ENCODE measurements at places on chromosomes 12 and 14.

GRCh38 chr14:33943096-33943883 is 7.6 kb downstream of the EGLN3 start:
- DNase-seq, result no peak

DNA sequence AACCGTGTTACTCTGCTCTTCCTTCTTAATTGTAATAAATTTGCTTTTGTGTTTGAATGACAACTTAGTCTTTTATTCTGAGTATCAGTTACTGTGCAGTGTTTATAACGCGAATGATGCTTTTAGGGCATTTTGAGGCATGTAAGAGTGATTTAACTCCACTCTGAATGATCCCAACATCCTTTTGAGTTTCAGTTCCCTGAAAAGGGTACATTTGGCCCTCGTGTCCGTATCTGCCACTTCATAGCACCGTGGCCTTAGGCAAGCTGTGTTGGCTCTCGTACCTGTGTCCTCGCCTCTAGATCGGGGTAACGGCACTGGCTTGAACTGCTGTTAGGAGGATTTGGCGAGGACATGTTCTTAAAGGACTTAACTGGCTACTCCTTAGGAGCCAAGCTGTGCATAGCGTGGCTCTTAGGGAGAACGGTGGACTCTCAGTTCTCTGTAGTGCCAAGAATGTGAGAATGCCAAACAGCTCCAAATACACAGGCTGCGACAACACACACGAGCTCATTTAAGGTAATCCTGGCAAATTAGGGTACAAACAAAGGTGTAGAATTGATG is 92.0 kb downstream of the PPP2R5C start:
- peak; percentile 41 for DNase-seq

- DNase-seq, result no peak
These were observed 55.1 kb upstream of the FRMD6 start for GRCh38 chr14:51596488-51597117.

DNA sequence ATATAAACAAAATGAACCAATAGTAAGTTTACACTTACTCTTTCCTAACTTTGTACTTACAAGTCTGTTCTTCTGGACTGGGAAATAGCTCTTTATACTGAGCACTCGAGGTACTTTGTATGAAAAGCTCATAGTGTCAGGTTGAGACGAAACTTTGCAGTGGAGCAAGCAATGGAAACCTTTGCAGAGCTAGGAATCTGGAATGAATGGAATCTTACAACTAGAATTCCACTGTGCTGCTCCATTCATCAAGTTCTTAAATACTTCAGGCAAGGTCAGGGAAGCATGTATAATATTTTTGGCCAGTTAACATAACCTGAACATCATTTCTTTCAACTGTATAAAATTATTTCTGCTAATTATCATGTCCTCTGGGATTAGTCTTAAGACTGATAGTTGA is 1327.5 kb upstream of the FLRT2 start:
- no peak for DNase-seq

- no peak for DNase-seq
These were observed 14.2 kb downstream of the FKBP3 start for GRCh38 chr14:45120096-45120495.

DNA sequence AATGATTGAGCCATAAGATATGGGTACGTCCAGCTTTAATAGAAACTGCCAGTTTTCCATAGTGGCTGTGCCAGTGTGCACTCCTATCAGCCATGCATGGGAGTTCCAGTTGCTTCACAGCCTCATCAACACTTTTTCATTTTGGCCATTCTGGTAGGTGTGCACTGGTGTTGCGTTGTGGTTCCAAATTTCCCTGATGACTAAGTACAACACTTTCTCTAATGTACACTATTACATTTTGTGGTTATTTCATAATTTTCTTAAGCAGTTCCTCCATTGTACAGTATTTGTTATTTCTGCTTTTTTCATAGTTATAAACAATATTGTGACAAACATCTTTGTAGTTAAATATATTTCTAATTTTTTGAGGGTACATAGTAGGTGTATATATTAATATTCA is 21.5 kb upstream of the OAS1 start:
- DNase-seq, result peak; percentile 84

GRCh38 chr14:68520637-68521556 is 272.0 kb downstream of the ZFP36L1 start:
- DNase-seq, result no peak

Measured in inflammatory macrophage treated with lipopolysaccharide for 4 hours (primary cell).